Hippocampal formation (tissue), 2 donors: ENCODE measurements at places on chromosomes 12 and 14.

GRCh38 chr12:122730215-122731014, at the start of gene HCAR1:
HCAR1 (minus strand) TSS chr12:122730844; CDS start chr12:122730339, 505 bp downstream.
- DNase-seq: no peak

- no peak for DNase-seq
Measured at GRCh38 chr12:87923361-87923760, 105.8 kb downstream of the C12orf50 start.

GRCh38 chr12:116141110-116141832, 136.2 kb downstream of the MED13L start:
- DNase-seq: peak; percentile 52

- no peak for DNase-seq
Measured at GRCh38 chr12:14714437-14714836, 18.0 kb upstream of the GUCY2C start.

DNA sequence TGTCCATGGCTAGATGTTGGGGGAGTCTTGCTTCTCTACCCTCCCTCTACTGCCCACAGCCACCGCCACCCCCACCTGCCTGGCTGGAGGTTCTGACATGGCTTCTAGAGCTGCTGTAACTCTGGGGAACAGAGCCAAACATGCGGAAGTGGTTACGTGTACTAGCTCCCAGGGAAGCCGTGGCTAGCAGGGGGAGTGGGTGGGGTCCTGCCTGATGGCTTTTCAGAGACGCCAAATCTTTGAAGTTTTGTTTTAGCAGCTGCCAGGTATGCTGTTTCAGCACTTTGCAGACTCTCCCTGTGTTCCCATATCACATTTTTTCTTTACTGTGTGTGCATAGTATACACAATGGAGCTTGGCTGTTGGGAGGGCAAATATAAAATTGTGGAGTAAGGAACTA, 150.3 kb downstream of the TGFB3 start:
- DNase-seq: no peak

GRCh38 chr12:123105211-123105826, 45.6 kb downstream of the PITPNM2 start:
- DNase-seq: no peak

GRCh38 chr12:126935435-126935834, 1331.5 kb upstream of the TMEM132C start:
- DNase-seq: no peak
